Thymus (tissue), 14 donors: ENCODE measurements at places on chromosomes 5 and 9.

DNA sequence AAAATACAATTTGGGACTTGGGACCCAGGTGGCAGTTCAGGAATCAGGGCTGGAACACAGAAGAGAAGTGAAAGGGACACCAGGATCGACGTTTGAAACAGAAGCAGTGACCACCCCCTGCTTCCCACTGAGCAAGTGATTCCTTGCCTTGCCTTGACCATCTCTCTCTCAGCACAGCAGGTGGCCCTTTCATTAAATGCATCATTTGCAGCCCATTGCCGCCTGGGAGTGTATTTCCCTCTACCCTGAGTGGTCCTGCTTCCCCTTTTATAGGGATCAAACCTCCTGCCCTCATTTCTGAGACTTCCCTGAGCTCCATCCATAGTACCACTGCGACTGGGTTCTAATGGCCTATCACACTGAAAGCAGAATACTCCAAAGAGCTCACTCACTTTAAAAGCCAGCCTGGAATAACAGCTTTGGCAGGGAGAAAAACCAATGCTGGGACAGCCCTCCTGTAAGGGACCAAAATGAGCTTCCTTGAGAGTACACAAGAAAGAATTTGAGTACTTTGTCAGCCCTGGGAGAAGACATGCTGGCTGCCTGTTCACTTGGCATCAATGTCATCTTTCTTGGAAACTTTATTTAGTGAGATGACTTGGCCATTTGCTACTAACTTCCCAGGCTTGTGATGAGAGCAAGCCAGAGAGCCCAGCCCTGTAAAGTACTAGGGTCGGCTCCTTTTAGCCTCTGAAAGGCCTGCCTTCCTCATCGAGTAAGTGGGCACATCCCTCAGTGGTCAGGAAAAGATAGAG lies 149.7 kb downstream of the SLIT3 start:
- DNase-seq: no peak

DNA sequence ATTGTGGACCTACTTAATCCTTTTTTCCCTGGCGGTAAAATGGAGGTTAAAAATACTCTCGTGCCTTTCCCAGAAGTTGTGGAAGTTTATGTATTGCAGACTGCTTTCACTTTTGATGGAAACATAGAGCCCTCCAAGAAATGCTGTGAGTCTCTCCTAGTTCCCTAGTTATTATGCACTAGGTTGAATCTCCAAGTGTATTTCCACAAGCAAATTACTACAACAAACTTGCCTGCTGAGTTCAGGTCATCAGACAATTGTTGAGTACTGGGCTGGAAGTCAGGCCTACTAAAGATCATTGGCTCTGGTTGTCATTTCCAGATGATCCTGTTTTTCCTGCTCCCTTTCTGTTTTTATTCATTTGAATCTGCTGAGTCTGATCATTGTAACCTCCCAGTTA lies 104.1 kb downstream of the CD180 start:
- DNase-seq: no peak

DNA sequence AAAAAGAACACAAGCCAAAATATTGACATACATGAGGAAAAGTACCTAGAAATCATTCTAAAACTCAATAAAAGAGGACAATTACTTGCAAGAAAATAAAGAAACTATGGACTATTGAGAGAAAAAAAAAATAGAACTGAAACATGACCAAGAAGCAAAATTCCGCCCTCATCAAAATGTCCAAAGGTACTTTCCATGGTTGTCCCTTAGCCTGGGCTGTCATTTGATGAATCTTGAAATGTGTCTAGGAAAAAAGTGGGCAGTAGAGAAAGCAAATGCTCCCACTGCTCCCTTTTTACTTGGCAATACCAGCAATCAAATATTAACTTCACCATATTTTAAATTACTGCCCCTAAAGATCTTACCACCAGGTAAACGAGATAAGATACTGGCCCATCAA lies 10.8 kb downstream of the NRG2 start:
- no peak for DNase-seq

GRCh38 chr9:93574091-93574899 lies 2.1 kb upstream of the PHF2 start:
- DNase-seq: no peak

- no peak for DNase-seq
Observed at GRCh38 chr5:54234304-54234933, 76.0 kb downstream of the ARL15 start.

- no peak for DNase-seq
Observed at GRCh38 chr5:137071526-137071925, 427.6 kb downstream of the SPOCK1 start.

GRCh38 chr9:29118555-29118954 lies 1545.3 kb upstream of the C9orf72 start:
- no peak for DNase-seq

DNA sequence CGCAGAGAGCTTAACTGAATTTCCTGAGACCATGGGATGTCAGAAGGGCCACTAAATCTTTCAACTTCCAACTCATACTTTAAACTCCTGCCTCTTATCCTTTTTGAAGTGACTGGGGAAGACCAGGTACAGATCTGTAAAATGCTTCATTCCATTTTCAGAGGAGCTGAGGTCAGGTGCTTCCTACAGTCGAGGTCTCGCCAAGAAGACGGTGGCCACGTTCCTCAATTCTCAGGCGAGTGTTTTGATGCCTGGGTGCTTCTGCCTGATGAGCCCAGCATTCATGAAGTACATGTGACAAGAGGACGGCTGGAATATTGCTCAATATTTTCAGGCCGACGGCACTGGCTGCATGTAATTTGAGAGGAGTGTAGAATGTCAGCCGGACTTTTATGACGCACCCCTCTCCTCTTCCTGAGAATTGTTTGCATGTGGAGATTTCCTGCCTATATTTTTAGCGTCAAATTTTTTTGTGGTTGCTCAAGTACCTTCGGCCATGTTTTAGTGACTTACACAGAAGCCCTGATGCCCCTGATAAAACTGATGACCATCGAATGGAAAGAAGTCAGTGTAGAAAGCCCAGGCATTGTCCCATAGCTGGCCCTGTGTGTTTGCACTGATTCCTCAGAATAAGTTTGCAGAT lies 38.8 kb upstream of the GLRX start:
- no peak for DNase-seq

DNA sequence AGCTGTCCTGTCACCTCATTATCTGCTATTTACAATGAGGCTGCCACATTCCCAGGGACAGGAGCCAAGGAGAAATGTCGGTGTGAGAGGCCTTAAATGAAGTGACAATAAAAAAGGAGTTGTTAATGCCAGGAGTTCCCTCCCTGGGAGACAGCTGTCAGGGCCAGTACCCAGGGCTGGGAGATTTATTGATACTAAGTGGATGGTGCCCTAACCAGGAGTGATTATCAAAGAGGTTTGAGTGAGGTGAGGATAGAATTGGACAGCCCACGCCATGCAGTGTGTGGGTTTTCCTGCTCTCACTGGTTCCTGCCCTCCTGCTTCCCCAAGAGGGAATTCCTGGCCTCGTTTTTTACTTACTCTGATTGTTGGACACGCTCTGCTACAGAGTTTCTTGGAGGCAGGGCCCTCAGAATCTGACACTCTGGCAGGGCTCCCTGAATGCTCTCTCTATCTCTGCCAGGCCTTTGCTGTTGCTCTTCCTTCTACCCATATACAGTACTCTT lies 150.8 kb downstream of the GRIA1 start:
- no peak for DNase-seq

- no peak for DNase-seq
Observed at GRCh38 chr5:59246145-59246869, 647.2 kb downstream of the PDE4D start.

- DNase-seq: peak; percentile 17
Observed at GRCh38 chr9:86413971-86414880, 60.0 kb upstream of the TUT7 start.

DNA sequence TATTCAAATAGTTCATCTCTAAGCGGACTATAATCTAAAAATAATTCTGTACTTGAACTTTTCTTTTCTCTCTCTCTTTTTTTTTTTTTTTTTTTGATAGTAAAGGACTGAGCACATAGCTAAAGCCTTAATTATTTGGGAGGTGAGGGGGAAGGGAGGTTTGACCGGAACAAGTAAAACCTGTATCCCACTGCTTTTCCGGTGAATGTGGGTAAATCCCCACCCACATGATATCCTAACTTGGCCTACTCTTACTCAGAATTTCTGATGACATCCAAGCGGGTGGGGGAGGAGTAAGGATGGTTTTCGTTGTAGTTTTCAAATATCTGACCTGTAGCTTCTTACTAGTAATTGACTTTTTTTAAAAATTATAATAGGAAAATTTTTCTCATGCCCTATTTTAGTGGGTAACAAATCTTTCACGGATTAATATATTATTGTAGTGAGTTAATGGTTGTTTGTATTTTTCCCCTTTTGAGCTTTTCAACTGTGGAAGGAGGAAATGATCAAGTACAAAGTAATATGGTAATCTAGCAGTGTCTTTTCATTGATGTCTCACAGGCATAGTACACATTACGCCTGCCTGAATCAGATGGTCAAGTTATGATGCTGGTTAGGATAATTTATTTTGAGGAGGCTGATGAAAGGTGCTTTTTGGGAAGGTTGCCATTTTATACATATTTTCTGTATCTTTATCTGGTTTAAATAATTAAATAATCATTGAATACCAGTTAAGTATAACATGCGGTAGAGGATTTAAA lies 2.2 kb upstream of the ELL2 start:
- no peak for DNase-seq

DNA sequence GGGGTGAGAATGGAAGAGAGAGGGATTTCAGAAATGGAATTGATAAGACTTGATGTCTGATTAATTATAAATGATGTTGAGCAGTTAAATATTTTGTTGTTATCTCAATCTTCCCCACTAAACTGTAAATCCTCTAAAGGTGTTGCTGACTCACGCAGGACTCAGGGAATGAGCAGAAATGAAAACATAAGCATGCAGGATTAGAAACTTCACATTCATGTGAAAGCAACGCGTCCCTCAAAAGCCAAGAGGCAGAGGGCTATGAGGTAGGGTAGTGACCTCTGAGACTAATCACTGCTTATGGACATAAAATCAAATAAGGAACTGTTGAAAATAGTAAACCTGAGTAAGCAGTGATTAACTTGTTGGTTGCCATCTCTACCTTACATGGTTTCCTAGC lies 21.1 kb downstream of the ADAMTSL1 start:
- DNase-seq: no peak

- DNase-seq: no peak
Observed at GRCh38 chr5:151224372-151224771, 480 bp upstream of the CCDC69 start.
